ENCODE measurements at places on chromosomes 13 and 19.

DNA sequence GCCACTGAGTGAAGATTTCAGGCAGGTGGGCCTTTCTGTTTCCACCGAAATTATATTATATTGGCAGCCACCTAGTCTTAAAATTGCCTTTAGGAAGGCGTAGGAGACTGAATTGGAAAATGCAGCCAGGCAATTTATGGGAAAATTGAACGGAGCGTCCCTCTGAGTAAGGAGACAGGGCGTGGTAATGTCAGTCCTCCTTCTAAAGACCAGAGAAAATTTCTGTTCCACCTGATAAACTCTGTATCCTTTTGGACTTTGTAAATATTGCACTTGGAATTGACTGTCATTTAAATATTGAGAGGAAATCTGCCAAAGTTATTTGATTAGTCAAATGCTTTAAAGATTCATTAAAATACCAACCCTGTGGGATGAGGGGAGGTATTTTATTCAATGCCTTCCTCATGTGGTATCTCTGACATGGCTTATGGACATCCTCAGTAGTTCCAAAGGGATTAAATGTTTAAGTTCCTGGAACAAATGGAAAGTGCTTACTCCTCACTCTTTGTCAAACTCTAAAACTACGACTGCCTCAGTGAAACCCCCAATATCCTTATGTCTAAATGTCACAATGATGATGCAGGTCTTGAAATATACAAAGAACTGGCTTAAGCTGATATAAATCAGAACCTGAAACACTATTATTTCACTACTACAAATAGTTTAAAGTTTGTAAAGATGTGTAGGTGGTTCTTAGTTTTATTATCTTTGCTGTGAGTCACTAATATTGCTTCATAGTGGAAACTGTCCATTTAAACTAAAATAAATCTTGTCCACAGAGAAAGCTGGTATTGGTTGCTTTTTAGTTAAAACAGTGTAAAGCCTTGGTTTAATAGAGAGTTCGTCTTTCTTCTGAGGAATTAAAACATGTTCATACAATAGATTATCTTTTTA lies 203.2 kb downstream of the FGF14 start:
- DNase-seq = no peak

DNA sequence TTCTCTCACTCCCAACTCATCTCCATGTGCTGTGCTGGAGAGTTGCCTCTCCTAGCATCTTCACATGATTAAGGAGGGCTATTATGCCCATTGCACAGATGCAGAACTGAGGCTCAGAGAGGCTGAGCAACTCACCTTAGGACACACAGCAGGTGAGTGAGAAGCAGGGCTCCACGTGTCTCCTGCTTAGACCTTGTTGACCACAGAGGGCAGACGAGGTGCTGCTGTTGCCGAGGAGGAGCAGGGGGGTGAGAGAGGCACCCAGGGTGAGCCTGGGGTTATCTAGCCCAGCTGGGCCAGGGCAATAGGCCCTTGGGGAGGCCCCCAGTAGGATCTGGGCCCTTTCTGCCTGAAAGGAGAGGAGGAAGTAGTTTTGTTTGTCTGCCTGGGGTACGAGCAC lies 2.4 kb upstream of the HSH2D start:
- no peak for DNase-seq

GRCh38 chr13:25473864-25474263 lies 102.1 kb downstream of the ATP8A2 start:
- DNase-seq = no peak

DNA sequence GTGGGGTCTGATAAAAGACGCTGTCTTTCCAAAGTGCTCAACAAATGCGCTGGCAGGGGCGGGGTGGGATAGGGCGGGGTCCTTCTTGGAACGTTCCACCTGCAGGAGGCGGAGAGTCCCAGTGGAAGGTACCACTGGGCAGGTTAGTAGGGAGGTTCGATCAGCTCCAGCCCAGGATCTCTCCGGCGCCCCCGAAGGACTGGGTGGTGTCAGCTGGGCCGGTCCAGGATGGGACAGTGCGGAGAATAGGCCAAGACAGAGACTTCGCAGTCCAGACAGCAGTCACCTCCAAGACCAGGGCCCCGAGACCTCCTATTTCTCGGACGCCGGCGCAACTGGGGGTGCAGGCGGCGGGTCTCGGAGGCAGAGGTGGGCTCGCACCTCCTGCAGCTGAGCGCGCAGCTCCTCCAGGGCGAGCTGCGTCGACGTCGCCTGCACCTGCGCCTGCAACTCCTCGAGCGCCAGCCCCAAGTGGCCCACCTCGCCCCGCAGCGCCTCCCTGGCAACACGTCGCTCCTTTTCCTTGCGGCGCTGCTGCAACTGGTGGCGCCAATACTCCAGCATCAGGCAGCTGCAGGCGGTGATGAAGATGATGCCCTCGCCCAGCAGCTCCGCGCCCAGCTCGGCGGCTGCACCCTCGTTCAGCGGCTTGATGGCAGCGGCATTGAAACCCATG lies 21.6 kb downstream of the VASP start:
- DNase-seq = no peak

DNA sequence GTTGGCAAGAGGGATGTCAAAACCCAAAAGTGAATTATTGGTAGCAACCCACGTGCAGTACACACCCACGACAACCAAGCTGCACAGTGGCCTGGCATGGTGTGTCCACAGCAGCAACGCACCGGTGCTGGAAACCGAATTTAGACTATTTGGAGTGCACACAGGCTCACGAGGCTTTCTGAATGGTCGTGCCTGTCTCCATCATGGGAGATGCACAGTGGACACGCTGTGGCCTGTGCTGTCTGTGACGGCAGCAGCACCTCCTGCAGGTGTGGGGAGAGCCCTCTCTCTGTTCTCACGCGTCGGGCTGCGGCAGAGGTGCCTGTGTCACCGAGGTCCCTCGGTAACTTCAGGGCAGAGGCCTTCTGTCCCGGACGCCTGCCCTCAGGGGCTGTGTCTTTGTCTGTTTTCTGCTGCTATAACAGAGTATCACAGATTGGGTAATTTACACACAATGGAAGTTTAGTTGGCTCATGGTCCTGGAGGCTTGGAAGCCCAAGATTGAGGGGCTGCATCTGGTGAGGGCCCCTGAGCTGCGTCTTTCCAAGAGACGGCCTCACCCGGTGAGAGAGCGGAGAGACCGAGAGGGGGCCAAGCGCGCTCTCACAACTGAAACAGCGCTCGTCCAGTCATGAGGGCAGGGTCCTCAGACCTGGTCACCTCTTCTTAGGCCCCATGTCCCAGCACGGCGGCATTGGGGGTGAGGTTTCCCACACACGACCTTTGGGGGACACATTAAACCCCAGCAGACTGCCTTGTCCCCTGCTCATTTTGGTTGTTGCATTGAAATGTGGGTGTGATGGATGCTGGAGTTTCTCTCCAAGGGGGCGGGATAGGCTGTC lies 9.1 kb upstream of the MCF2L start:
- no peak for DNase-seq

- DNase-seq = no peak
These were observed 148.0 kb downstream of the FOXO1 start for GRCh38 chr13:40518481-40518882.

DNA sequence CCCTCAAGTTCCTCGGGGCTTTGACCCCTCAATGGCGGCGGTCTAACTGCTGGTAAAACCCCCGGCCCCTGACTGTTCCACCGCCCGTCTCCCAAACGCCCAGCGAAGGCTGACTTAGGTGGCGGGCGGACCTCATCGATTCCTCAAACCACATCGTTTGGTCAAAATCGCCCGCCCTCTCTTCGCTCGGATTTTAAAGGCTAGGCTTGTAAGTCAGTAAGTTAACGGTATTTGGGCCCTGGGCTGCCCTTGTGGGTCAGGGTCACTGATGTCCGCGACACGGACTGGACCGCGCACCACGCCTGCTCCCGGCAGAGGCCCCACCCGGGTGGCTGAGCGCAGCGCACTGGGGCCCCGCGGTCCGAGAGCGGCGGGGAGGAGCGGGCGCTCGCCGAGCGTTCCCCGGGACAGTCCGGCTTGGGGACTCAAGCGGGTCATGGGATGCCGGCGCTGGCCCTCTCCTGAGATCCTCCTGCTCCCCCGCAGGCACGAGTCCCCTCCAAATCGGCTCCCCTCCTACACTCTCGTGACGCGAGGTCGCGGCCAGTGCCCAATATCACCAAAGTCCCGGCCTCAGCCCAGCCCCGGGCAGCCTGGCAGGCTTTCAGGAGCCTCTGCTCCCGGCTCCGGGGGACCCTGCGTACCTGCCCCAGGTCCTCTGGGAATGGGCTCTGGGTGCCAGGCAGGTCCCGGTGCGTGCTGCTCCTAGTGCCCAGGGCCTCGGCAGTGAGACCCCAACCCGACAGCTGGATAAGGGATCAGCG lies 1.0 kb downstream of the FLT1 start:
- no peak for DNase-seq

- no peak for DNase-seq
These were observed 628.0 kb downstream of the EFNB2 start for GRCh38 chr13:105907319-105908019.

DNA sequence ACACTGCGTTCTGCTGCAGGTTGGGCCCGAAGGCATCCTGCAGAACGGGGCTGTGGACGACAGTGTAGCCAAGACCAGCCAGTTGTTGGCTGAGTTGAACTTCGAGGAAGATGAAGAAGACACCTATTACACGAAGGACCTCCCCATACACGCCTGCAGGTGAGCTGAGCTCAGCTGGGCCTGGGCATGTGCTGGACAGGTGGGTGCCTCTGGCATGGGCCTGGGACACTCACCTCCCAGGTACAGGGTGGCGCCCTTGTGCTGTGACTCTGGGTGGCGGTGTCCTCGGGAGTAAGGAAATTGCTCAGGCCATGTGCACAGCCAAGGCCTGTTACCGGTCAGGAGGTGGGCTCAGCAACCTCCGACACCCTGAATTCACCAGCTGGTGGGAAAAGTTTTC lies 14.2 kb downstream of the UPF1 start:
- no peak for DNase-seq

All from left renal pelvis (tissue), 4 donors.